ENCODE measurements at places on chromosomes 4 and X. TPM values are rescaled to one million over a fixed set of nuclear protein-coding genes. Genes with fewer than 3 reads are reported as not detected.
A peak's percentile ranks its signal among the peaks of the same experiment; 100 is the strongest.

- H3K36me3 ChIP-seq: no peaks in the 10 kb centered on the region
- DNase-seq: no peak
- no peak overlapping the region for H3K4me3 ChIP-seq
Observed at GRCh38 chr4:185779517-185779916, 32.5 kb downstream of the SORBS2 start.

The WDR45 gene
- 58.5 TPM for polyA plus RNA-seq

The MAGED4 gene
- polyA plus RNA-seq: 2.0 TPM

DNA sequence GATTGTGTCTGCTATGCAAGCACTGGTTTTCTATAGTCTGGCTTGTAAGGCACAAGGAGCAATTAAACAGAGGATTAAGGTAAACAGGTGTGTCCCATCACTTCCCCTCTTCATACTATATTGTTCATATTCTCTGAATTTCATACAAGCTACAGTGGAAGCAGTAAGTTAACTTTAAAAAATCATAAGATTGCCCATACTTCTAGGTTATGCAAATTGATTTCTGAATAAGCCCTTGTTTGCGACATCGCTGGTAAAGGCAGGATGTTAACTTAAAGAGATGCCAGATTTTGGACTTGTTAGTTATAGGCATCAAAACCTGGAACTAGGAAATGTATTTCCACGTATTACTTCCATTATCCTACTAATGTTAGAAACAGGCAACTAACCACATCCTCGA is 1.0 kb upstream of the TMEM131L start:
- H3K27ac ChIP-seq: peak overlapping the region; percentile 83
- peaks cover 4% of the 10 kb centered on the region for H3K36me3 ChIP-seq
- DNase-seq: no peak
- H3K27me3 ChIP-seq: no peaks in the 10 kb centered on the region
- no peak overlapping the region for H3K4me3 ChIP-seq

GRCh38 chr4:3318561-3319021 is 25.8 kb downstream of the RGS12 start:
- H3K4me1 ChIP-seq: peaks cover 18% of the 10 kb centered on the region
- no peak for DNase-seq
- H3K4me3 ChIP-seq: no peak overlapping the region
- H3K27me3 ChIP-seq: no peaks in the 10 kb centered on the region

The REPS2 gene
- polyA plus RNA-seq: 12.0 TPM

All from lung (tissue), 17 donors.